ENCODE measurements at places on chromosomes 6 and 20.
A peak's percentile ranks its signal among the peaks of the same experiment; 100 is the strongest.

DNA sequence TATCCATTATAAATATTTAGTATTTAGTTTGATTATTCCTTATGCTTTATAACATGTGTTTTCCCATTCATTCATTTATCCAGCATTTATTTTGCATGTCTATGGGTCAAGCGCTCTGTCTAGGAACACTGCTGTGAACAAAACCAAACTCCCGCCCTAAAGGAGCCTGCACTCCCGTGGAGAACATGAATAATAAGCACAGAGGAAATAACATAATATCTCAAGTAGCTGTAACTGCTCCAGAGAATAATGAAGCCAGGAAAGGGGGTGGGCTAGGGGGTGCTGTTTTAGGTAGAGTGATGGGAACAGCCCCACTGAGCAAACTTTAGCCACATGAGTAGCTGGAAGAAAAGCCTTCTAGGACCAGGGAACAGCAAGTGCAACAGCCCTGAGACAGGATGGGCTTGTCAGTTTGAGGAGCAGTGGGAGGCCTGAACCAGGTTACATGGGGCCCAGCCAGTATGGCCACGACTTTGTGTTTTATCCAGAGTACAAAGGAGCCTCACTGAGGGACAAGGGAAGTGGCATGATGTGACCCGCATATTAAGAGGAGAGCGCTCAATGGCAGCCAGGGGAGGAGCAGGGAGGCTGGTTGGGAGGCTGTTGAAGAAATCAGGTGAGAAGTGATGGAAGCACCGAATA lies 24.4 kb upstream of the PRND start:
- no peak for DNase-seq

DNA sequence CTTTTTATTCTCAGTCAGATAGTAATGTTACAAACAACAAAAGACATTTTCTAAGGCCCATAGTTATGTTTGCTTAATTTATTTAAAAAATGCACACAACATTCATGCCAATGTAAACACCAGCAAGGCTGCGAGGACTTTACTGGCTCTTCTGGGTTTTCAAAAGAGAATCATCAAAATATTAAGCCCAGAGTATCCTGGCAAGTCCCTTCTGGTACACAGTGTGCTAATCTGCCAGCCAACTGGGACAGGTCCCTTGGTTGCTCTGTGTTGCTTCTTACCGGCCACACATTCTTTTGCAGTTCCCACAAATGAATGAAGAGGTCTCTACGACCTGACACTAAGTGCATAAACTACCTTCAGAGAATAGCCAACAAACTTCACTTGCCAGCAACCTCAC lies 42.6 kb upstream of the SPDEF start:
- DNase-seq: peak; percentile 31

DNA sequence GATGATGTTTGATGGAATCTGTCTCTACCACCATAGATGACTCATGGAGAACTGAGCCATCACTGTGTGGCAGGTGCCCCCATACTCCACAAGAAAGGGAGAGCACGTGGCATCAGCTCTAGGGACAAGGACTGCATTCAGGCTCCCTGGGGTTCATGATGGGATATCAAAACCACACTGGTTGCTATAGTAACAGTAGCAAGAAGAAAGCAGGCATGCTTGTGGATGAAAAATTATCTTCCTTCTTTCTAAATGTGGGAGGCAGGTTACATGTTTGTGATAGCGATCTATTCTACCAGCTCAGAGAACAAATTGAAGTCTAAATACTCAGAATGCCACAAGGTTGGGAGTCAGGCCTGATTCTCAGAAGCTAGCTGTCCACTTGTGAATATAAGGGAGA lies 224.2 kb downstream of the ARHGAP18 start:
- no peak for DNase-seq

GRCh38 chr6:112021691-112022310 lies 32.1 kb upstream of the CCN6 start:
- no peak for DNase-seq

DNA sequence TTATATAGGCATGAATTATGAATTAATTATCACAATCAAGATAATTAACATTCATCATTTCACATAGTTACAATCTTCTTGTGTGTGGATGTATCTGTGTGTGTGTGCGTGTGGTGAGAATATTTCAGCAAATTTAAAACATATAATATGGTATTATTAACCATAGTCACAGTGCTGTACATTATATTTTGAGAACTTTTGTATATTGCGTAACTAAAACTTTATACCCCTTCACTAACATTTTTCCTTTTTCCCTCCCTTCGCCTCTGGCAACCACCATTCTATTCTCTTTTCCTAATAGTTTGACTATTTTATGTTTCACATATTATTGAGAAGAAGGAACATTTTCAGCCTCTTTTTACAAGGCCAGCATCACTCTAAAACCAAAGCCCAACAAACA lies 176.8 kb downstream of the HTR1B start:
- DNase-seq: no peak

- no peak for DNase-seq
These were observed 17.6 kb upstream of the ELMO2 start for GRCh38 chr20:46423882-46424482.

- peak; percentile 57 for DNase-seq
These were observed 702.7 kb downstream of the MAFB start for GRCh38 chr20:39986173-39986904.

- DNase-seq: no peak
These were observed 435.6 kb upstream of the RUNX2 start for GRCh38 chr6:44892579-44892978.

DNA sequence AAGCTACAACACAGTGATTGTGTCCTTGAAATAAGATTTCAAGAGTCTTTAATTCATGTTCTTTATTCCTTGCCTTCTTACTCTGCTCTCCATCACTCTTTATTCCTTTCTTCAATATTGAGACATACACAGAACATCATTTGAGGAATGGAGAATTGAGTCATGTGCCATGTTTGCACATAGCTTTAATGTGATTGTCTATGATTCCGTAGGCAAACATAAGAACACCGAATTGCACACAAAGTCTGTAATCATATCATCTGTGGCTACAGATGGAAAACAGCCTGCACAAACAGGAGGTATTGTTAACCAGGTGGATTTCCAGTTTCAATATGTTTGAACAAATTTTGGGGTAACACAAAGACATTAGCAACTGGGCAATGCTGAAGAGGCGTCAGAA lies 571.6 kb upstream of the GJE1 start:
- DNase-seq: no peak

- peak; percentile 71 for DNase-seq
These were observed 337.0 kb downstream of the THBS2 start for GRCh38 chr6:168916576-168917211.

DNA sequence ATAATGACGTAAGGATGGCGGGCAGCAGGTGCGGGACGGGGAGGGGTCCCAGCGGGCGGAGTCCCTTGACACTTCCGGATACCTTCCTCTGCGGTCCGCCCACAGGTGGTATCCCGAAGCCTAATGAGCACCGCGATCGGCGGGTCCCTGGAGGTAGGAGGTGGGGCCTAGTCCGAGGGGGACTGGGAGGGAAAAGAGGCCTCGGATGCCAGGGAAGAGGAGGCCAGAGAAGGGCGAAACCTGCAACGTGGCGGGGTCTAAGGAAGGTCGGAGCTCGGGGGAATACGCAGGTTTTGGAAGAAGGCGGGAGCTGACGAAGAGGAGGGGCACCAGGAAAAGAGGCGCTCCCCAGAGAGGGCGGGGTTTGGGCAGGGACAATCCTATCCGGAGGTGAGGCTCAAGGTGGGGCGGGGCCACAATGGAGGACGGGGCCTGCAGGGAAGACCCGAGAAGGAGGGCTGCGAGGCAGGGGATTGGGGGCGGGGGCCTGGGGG lies 3.7 kb downstream of the PRSS16 start:
- DNase-seq: peak; percentile 49

DNA sequence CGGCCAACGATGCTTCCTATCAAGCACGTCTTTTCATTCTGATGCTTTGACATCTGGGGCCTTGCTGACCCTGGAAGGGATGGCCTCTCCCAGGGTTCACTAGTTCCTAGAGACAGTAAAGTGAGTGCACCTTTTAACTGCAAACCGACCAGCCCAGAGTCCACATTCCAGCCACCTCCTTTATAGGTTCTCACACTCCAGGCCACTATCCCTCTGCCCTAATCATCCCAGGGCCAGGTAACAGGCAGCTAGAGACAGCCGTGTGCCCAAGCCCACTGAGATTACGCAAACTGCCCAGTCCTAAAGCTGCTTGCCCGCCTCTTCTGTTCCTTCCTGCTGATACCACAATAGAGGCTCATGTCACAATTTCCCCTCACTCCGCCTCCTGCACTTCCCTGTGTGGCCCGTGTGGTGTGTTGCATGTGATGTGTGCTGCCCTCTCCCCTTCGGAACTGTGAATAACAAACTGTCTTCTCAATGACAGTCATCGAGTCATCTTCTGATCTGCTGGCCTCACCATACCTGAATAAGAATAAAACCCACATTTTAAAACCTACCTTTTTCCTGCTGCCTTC lies 123.7 kb upstream of the EXOC2 start:
- no peak for DNase-seq

DNA sequence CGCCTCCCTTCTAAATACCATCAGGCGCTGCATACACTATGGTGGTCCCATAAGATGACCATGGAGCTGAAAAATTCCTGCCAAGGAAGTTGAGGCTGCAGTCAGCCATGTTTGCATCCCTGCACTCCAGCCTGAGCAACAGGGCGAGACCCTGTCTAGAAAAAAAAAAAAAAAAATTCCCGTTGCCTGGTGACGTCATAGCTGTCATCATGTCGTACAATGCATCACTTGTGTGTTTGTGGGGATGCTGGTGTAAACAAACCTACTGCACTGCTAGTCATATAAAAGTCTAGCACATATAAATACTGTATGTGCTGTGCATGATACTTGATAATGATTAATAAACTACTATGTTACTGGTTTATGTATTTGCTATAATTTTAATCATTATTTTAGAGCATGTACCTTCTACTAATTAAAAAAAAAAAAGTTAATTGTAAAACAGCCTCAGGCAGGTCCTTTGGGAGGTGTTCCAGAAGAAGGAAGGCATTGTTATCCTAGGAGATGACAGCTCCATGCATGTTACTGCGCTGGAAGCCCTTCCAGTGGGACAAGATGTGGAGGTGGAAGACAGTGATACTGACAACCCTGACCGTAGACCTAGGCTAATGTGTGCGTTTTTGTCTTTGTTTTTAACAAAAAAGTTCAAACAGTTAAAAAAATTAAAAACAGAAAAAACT lies 132.6 kb downstream of the BANF2 start:
- no peak for DNase-seq

DNA sequence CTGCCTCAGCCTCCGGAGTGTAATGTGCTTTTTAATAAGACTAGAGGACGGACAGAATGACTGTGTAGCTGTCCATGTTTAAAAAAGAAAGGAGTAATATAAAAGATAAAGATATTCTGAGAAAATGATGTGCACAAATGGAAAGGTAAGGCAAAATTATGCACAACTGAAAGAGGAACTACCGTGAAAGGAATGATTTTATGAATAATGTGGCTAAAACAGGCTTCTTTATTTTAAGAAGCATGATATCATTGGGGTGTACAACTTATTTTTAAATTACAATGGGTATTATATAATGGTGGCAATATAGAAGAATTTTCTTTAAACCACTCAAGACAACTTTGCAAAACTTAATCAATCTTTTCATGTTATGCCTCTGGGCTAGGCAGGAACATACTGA lies 78.1 kb downstream of the FIG4 start:
- DNase-seq: no peak

GRCh38 chr6:22926790-22927354 lies 357.5 kb downstream of the HDGFL1 start:
- DNase-seq: no peak

DNA sequence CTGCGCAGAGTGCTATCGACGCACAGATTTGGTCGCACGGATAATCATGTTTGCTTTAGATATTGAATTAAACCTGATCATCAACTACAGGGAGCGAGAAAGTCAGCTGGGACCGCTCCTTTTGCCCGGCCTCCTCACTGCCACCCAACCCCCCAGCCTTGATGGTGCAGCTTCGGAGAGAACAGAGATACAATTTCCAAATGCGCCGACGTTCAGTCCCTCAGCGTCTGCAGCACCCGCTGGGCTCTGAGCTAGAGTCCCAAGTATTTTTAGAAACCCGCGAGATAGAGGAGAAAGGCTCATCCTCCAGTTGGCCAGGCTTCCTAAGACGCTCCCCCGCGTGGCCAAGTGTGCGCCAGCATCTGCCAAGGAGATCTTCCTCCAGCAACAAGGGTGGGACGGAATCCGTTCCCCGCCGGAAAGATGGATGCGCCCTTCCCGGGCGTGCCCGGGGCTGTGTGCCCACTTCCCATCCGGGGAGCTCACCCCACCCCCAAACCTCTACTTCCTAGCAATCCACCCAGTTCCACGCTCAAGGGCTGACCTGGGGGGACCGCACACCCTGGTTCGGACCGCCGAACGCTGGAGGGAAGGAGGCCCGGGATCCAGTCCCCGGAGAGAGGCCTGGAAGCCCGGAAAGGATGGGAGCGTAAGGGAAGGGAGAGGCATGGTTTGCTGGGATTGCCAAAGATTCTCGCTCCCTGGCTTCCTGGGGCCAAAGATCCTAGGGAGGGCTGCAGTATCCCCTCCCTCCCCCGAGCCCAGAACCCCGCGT lies 4.1 kb downstream of the NKX2-2 start:
- DNase-seq: no peak

- DNase-seq: no peak
These were observed 257.3 kb downstream of the OGFRL1 start for GRCh38 chr6:71545905-71546304.

GRCh38 chr6:120077489-120077888 lies 727.9 kb upstream of the MAN1A1 start:
- DNase-seq: peak; percentile 5

GRCh38 chr20:21569586-21569985 lies 55.7 kb upstream of the NKX2-2 start:
- DNase-seq: no peak

DNA sequence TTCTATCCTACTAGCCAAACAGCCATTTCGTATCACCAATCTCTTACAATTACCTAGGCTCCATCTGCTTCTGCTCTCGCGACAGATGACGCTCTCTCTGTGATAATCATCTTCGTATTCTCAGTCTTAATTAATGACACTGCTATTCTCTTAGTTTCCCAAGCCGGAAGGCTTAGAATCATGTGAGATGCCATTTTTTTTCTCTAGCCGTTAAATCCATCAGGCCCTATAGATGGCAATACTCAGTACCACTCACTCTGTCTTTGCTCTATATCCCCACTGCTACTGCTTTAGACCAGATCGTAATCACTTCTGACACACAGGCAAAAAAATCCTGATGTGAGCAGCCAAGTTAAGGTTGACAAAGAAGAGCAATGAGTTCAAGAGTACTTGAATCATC lies 2.1 kb upstream of the THEMIS start:
- no peak for DNase-seq

GRCh38 chr6:17267566-17267965 lies 13.6 kb upstream of the RBM24 start:
- peak; percentile 11 for DNase-seq

GRCh38 chr6:43247114-43247999 lies 4.1 kb downstream of the TTBK1 start:
- peak; percentile 84 for DNase-seq

DNA sequence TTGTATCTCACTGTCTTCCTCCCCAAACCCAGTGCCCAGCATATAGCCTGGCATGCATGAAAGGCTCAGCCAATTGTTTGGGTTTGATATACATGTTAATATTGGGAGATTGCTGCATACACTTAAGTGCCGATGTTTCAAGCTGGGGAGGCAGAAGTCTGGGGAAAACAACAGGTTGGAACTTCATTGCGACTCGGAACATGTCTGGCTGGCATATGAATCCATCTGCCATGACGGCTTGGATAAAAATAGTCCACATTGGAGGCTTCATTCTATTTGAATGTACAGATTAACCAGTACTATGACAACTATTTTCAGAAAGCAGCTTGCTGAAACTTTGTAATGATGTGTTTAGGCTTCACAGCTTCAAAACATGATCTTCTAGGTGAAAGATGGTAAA lies 261.0 kb downstream of the CDH26 start:
- DNase-seq: no peak

Data from astrocyte of the hippocampus (primary cell).